ENCODE measurements at places on chromosomes 6 and 20.

DNA sequence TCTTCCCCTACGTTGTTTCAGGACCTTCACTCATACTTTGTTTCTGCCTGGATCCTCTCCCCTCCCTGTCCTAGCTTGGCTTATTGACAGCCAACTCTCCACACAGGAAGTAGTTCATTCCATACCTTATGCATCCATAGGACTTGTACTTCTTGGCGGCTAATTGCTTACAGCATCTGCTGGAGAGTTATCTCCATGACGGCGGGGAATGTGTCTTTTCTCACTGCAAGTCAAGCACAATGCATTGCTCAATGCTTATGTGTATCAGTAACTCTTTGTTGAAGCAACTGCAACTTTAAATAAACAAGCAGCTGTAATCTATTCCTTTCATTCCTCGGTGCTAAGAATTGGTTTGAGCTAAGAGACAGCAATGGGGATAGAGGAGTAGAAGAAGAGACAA is 551.3 kb upstream of the EPHA7 start:
- DNase-seq = no peak

- DNase-seq = no peak
Measured at GRCh38 chr6:72420409-72420808, 201.5 kb upstream of the KCNQ5 start.

GRCh38 chr6:113631666-113632065 is 225.5 kb upstream of the MARCKS start:
- DNase-seq = no peak

DNA sequence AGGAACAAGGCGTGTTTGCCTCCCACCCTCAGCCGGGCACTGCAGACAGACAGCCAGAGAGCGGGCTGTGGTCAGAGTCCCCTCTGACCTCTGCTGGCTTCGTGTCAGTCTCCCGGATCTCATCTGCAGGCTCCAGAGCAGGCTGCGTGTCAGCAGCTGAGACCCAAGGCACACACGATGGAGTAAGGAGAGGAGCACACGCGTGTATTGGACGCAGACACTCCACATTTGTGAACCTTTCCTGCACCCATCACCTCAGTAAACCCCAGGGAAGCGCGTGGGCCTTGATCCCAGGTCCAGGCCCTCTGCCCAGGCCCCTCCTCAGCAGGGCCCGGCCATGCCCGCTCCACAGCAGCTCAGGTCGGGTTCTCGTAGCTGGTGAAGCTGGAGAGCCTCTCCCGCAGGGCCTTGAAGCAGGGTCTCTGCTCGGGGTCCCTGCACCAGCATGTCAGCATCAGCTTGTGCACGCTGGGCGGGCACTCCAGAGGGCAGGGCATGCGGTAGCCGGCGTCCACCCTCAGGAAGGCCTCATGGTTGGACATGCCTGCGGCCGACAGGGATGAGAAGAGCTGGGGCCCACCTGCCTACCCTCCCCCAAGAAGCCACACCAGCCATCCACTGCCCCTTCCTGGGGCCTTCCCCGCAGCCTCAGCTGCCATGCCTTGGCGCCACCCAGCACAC is 7.9 kb downstream of the PTK6 start:
- no peak for DNase-seq

DNA sequence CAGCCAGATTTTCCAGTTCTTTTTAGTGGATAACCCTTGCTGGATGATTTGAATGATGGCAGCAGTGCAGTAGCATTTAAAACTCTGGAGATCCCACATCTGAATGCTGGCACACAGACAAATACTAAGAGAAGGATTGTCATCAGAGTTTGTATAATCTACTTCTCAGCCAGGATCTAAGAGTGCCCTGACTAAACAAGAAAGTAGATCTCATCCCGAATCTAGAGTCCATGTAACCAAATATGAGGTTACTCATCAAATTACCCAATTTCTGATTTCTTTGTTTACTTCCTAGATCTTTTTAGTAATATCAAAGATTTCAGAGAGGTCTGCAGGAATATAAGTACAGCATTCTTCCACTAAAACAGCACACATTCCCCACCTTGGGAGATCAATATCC is 7.8 kb downstream of the TMC2 start:
- DNase-seq = no peak

DNA sequence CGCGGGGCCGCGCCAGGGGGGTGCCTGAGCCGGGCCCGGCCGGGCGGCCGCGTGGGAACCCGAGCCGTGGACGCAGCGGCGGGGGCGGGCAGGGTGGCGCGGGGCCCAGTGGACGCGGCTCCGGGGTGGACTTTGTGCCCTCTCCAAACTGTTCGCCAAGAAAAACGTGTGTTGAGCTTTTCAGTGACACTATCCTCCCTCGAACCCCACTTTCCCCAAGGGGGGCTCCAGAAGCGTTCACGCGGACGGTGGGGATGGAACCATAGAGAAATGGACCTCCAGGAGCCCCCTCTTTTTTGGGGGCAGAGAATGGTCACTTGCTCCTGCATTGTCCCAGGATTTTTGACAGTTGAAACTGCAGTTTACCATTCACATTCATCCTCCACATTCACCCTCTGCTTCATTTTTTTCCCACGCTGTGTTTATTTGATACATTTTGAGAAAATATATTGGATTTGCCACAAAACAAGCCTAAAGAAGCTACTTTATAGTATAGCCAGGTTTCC is 2.9 kb upstream of the HIVEP1 start:
- no peak for DNase-seq

DNA sequence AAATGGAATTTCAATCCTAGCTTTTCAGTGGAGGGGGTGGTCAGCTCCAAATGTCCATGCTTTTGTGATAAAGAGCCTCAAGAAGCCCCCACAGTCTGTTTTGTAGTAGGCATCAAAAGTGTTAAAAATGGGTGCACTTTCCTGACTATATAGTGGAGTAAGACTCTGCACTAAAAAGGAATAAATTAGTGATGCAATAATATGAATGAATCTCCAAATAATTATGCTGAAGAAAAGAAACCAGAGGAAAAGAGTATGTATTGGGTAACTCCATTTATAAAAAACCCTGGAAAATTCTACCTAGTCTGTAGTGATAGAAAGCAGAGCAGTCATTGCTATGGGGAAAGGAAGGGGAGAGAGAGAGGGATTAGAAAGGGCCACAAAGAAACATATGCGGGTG is 310.4 kb upstream of the SUPT3H start:
- DNase-seq = no peak

- no peak for DNase-seq
Measured at GRCh38 chr6:147135211-147135681, 69.0 kb upstream of the STXBP5 start.

- no peak for DNase-seq
Measured at GRCh38 chr20:625360-625932, 15.3 kb upstream of the TCF15 start.

- DNase-seq = no peak
Measured at GRCh38 chr6:11639376-11640235, 102.1 kb downstream of the TMEM170B start.

DNA sequence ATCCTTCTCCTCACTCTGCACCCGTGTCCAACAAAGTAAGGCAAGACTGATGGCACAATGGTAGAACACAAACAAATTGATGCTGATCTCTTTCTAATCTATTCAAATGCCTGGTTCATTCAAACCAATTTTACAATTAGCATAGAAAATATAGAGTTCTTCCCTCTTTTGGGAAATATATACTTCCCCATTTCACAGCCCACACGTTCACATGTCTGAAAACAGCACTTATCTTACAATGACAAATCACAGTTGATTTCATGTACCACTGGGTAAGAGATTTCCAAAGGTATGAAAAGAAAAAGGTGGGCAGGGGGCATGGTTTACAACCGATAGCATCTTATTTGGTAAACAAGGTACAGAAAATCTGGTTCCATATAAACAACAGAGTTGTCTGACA is 137.6 kb downstream of the RNGTT start:
- DNase-seq = no peak

DNA sequence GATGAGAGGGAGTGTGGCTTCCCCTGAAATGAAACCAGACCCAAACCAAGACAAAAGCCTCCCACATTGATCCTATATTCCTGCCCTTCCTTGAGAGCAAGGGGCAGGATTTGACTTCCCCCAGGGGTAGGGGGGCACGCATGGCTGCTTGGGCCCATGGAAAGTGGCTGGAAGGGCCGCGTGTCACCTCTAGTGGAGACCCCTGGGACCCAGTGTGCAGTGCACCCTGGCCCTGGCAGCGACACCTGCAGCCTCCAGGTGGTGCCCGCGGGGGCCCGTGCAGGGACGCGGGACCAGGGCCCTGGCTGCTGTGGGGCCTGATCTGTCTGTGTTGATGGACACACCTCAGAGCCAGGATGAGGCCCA is 18.0 kb upstream of the SLCO4A1 start:
- DNase-seq = no peak

DNA sequence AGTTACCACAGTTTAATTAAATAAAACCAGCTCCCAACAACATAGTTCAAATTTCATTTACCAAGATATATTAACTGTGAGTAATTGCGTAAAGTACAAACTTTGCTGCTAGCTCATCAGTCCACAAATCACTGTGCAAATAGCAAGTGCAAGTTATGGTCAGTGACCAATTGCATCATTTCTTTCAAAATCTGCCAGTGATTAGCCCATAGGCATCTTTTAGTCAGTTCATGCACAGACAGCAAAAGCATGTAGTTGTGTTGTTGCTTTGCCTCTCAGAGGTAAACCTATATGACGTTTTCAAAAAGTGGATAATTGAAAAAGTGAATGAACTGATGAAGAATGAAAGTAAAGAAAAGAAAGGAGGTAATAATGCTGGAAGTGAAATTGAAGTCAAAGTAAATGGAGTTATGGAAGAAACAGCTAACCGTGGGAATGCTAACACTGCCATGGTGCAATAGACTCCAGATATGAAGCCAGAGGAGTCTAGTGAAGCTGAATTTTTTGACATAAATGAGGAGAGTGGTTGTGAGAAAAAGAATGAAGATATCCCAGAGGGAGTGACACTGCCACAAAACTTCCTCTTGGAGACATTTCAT is 36.5 kb downstream of the ENPP1 start:
- no peak for DNase-seq

- no peak for DNase-seq
Measured at GRCh38 chr20:15200147-15200565, 862.7 kb upstream of the FLRT3 start.

DNA sequence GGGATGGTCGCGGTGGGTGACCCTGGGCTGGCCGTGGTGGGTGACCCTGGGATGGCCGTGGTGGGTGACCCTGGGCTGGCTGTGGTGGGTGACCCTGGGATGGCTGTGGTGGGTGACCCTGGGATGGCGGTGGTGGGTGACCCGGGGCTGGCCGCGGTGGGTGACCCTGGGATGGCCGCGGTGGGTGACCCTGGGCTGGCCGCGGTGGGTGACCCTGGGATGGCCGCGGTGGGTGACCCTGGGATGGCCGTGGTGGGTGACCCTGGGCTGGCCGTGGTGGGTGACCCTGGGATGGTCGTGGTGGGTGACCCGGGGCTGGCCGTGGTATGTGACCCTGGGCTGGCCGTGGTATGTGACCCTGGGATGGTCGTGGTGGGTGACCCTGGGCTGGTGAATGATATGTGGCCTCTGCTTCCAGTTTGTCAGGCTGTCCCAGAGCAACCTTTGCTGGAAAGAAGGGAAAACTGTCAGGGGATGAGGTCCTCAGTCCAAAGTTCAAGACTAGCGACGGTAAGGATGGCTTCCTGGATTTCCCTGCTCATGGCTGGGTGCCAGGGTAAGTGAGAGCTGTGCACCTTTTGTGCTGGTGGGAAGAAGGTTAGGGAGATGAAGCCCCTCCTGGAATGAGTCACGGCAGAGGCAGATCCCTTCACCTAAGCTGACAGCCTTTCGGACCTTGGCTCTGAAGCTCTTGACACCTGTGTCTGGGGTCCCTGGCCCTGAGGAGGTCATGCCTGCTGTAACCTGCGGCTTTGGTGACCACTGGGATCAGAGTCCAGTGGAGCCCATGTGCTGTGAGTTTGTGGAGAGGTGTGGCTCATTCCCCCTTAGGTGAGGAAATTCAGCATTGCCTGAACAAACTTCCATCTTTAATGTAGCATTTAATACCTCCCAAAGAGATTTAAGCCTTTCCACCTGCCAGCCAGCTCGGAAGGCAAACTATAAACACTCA is 19.1 kb upstream of the PCMTD2 start:
- no peak for DNase-seq

GRCh38 chr20:53918949-53919361 is 151.4 kb downstream of the BCAS1 start:
- no peak for DNase-seq

- DNase-seq = peak; percentile 80
Measured at GRCh38 chr20:63580796-63581461, 6.9 kb upstream of the HELZ2 start.

GRCh38 chr6:105136431-105137350 is 43.1 kb downstream of the POPDC3 start:
- DNase-seq = no peak

DNA sequence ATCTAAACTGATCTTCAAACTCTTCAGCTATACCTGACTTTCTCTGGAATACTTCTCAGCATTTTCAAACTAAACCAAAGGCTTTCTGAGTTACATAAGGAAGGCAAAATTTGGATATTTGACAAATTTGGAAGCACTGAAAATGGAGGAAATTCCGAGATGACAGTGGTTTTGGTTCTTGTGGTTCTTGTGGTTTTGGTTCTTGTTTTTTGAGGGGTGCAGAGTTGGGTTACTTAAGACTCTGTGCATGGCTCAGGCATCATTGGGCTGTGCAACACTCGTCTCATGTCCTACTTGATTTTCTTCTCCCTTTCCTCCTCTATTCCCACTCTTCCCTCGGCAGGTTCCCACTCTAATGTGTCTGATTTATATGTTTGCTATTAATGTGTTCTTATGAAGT is 78.0 kb downstream of the SLC22A3 start:
- DNase-seq = no peak

DNA sequence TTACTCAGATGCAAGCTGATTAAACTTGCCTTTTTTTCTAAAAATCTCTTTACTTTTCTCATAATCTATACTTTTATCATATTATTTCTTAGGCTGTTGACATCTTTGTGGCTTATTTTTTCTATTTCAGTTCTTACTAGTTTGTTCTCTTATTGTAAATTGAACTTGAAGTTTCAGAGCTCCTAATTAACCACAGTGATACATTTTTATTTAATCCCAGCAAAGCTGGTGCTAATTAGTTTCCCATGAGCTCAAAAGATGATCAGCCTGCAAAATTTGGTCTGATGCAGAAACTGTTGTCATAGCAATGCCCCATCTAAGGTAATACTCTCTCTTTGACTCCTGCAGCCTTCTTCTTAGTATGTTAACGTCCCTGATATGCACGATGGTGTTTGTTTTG is 170.3 kb downstream of the FUT9 start:
- no peak for DNase-seq

GRCh38 chr6:148383658-148384368 is 41.2 kb downstream of the SASH1 start:
- DNase-seq = no peak

DNA sequence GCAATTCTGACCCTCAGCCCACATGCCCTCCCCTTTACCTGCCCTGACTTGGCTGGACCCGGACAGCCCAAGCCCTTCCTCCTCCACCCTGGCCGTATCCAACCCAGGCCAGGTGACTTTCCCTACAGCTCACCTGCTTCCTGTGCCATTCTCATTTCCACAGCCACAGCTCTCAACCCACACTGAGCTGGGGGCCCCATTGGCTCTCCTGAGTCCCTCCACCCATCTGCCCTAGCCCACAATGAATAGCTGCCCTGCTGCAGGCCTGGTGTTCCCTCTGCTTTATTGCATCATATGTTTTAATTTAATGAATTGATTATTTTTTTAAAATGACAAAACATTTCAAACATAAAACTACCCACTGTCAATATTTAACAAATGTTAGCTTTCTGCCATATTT is 118.5 kb upstream of the BACH2 start:
- DNase-seq = no peak

GRCh38 chr6:15776458-15776980 is 113.7 kb upstream of the DTNBP1 start:
- DNase-seq = no peak

GRCh38 chr6:71468841-71469700 is 180.5 kb downstream of the OGFRL1 start:
- no peak for DNase-seq

All from CD4-positive, alpha-beta T cell treated with Interleukin-4 for 4 hours (primary cell).